ENCODE measurements at places on chromosomes 2 and 18.

DNA sequence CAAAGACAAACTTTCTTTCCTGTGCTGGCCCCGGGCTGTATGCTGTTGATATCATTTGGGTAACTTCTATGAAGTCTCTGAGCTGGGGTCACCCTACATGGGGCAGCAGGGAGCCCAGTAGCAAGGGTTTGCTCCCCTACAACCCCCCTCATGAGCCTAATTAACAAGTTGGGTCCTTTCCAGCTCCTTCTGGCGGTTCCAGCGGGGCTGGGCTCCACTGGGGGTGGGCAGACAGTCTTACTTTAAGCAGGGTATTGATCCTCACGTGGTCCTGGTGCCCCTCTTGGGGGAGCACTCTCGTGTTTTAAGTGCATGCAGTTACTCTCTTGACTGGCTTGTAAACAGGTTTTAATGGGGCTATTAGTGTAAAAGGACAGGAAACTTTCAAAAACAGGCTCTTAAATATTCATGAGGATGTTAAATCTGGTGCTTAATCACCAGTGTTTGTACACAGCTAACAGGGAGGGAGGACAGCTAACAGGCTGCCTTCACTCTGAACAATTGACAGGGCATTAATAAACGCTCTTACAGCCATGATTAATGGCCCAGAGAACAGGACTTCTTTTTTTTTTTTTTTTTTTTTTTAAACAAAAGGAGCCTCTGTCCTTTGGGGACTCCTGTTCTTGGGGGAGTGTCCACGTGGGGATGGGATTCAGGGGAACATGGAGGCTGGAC is 36.6 kb upstream of the SKOR2 start:
- DNase-seq = no peak

DNA sequence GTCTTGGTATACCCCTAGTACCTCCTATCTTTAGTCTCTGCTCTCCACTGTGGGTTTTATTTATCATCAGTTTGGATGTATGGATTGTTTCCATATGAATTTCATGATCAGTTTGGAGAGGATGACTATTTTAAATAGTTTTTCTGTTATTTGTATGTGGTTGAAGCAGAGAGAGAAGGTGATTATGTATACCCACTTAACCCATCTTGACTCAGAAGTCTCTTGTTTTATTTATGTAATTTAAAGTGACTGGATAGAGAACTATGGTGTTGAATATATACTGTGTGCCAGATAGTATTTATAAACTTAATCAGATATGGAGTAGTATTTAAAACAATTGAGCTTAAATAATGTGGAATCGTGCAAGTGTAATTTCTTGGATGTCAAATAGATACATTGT is 39.9 kb downstream of the SMAD4 start:
- DNase-seq = no peak

GRCh38 chr2:181120625-181121024 is 140.2 kb downstream of the UBE2E3 start:
- no peak for DNase-seq

- DNase-seq = no peak
Observed at GRCh38 chr2:72130659-72131360, 16.9 kb downstream of the CYP26B1 start.

DNA sequence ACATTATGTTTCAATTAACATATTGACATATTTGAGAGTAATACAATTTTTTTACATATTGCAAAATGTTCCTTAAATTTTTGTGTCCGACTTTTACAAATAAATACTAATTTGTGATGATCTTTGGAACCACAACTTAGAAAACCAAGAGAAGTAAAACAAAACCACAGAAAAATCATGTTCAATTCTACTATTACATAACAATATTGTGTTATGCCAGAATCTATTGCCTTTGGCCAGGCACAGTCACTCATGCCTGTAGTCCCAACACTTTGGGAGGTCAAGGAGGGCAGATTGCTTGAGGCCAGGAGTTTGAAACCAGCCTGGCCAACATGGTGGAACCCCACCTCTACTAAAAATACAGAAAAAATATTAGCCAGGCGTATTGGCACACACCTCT is 92.8 kb upstream of the APCDD1 start:
- no peak for DNase-seq

DNA sequence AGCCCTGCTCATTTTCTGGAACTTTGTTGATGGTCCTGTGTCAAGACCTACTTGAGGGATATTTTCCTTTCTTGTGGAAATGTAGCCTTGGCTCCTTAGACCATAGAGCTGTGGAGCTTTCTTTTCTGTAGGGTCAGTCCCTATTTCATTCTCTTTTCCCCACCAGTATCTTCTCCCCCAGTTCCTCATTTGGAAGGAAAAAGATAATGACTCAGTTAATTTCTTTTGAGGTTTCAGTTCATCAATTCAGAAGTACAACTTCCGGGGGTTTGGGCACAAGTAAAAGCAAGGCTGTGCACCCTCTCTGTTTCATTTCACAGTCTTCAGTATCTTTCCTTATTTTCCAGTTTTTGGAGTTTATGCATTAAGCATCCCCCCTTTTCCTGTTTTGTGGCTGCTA is 70.7 kb downstream of the CDC42EP3 start:
- DNase-seq = no peak

DNA sequence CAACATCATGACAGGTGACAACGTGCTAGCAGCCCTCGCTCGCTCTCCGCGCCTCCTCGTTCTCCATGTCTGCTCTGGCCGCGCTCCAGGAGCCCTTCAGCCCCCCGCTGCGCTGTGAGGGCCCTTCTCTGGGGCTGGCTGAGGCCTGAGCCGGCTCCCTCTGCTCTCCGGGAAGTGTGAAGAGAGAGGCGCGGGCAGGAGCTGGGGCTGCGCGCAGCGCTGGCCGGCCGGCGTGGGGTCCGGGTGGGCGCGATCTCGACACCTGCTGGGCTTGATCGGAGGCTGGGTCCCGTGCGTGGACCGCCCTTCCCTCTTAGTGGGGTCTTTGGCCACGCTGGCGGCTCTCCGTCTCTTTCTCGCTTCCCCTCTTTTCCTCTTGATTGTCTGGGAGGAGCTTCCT is 195.5 kb downstream of the ANKRD30BL start:
- no peak for DNase-seq

GRCh38 chr2:127037476-127037875 is 69.5 kb downstream of the BIN1 start:
- no peak for DNase-seq
